ENCODE measurements at places on chromosomes 16 and 17.

- DNase-seq: no peak
These were observed 80.8 kb upstream of the CRHR1 start for GRCh38 chr17:45703348-45703747.

- no peak for DNase-seq
These were observed 38.0 kb downstream of the CUEDC1 start for GRCh38 chr17:57916925-57917858.

GRCh38 chr17:76738468-76738850 lies 540 bp downstream of the MFSD11 start:
- DNase-seq: no peak

GRCh38 chr16:10202649-10203048 lies 20.4 kb upstream of the GRIN2A start:
- no peak for DNase-seq

DNA sequence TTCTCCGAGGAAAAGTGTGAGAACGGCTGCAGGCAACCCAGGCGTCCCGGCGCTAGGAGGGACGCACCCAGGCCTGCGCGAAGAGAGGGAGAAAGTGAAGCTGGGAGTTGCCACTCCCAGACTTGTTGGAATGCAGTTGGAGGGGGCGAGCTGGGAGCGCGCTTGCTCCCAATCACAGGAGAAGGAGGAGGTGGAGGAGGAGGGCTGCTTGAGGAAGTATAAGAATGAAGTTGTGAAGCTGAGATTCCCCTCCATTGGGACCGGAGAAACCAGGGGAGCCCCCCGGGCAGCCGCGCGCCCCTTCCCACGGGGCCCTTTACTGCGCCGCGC lies at the start of gene ERBB2:
ERBB2 (plus strand) TSS at position 247 of the 330 bp plus-strand sequence. CDS start 175 bp downstream, outside the sequence.
- peak; percentile 75 for DNase-seq

- DNase-seq: no peak
These were observed 108.1 kb downstream of the HS3ST4 start for GRCh38 chr16:25799816-25800215.

DNA sequence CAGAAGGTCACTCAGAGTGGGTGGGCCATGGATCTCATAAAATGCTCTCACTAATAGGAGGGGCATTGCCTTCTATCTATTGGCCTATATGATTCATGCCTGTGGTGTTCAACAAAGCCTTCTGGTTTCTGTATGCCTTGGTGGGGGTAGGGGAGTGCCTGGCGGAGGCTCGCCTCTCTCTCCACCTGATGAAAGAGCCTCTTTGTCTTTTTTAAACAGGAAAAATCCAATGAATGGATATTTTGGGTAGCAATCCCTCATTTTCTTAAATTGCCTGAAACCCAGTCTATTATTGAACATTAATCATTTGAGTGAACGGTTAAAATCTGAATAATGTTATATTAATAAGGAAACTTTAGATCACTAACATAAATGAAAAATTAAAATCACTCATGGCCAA lies 90.6 kb downstream of the TOX3 start:
- no peak for DNase-seq

DNA sequence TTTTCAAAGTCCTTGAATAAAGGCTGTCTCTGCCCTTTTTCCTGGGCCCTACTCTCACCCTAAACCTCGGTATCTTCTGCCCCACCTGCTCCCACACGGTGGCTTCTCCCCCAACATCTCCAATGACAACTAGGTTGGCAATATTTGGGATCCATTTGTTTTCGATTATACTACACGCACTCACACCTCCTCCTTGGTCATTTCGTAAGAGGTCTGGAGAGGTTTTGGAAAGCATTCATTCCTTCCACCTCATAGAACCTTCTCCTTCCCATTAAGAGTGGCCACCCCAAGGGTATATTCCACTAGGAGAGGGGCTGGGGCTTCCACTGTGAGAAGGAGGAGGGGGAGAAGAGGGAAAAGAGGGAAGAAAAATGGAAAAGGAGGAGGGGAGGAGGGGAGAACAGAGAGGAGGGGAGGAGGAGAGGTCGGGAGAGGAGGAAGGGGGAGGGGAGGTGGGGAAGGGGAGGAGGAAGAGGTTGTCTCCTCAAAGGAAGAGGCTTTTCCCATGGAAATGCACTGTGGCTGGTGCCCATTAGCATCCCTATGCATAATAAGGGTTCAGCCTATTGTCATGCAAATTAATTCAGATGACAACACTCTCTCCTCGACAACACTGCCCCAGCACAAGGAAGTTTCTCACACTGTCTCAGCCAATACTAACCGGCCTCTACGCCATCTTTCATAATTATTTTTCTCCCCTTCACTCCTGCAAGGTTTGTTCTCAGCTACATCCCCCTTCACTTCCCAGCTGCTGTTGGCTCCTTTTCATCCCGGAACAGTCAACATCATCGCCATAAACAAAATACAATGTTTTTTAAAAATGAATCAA lies 30.0 kb downstream of the SOX9 start:
- no peak for DNase-seq

DNA sequence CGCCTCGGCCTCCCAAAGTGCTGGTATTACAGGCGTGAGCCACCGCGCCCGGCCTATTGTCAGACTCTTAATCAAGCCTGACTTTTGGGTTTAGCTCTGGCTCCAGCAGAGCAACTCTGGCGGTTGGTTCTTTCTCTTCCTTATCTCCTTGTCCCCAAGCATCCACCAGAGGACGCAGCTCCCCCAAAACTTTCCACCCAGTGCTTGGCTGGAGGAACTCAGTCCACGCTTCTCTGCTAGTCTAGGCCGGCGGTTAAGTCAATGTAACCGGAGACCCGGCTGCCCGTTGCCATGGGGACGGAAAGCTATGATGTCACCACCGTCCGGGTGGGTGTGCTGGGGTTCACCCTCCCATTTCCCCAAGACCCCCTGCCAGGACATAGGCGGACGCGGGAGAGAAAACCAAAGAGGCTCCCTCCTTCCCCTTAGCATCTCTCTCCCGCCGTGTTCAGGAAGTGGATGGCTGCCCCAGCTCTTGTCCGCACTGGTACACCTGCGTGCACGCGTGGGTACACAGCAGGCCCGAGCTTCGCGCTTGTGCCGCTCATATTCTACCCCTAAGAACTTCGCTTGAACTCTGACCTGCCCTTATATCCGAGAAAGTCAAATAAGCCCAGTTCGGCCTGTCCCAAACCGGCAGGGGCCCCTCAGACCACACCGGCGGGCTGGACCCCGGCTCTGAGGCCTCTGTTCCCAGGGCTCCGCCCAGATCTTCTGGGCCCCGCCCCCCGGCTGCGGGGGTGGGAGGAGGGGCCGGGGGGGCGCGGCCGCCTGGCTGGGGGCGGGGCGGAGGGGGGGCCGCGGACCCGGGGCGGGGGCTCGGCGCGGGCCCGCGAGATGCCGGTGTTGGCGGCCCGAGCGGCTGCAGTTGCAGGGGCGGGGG lies at the start of gene RND2:
RND2 (plus strand) TSS at position 825 of the 883 bp plus-strand sequence. CDS start 117 bp downstream, outside the sequence.
- peak; percentile 93 for DNase-seq

- DNase-seq: no peak
These were observed 6.0 kb upstream of the CCL2 start for GRCh38 chr17:34249061-34249460.

GRCh38 chr16:88510091-88510994 lies 57.3 kb downstream of the ZFPM1 start:
- DNase-seq: no peak

DNA sequence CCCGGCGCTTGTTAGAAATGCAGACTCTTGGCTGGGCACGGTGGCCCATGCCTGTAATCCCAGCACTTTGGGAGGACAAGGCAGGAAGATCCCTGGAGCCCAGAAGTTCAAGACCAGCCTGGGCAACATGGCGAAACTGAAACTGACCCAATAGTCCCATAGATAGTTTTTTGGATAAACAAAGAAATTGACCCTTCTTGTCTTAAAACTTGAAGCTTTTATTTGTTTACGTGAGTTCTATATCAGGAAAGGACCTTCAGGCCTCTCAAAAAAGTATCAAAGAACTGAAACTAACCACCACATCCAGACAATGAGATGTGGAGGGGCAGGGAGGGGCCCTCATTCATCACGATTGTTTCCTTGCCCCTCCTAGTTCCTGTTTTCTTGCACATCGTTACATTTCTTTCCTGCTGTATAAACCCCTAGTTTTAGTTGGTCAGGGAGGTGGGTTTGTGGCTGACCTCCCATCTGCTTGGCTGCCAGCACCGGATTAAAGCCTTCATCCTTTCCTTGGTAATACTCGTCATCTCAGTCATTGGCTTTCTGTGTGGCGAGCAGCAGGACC lies 29.9 kb upstream of the PRM1 start:
- DNase-seq: no peak

DNA sequence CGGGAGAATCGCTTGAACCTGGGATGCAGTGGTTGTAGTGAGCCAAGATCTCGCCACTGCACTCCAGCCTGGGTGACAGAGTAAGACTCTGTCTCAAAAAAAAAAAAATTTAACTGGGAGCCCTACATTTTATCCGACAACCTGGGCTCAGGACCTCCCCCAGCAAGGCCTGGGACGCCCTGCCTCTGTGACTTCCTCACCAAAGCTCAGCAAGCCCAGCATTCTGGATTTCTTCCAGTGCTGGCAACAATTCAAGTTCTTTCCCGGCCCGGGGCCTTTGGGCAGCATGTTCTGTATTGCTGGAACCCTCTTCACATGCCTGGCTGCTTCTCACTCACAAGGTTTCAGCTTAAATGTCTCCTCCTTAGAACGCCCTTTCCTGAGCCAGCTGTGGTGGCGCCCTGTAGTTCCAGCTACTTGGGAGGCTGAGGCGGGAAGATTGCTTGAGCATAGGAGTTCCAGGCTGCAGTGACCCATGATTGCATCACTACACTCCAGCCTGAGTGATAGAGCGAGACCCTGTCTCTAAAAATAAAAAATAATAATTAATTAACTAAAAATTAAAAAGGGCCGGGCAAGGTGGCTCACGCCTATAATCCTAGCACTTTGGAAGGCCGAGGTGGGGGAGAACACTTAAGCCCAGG lies 15.9 kb upstream of the MEIOB start:
- no peak for DNase-seq

DNA sequence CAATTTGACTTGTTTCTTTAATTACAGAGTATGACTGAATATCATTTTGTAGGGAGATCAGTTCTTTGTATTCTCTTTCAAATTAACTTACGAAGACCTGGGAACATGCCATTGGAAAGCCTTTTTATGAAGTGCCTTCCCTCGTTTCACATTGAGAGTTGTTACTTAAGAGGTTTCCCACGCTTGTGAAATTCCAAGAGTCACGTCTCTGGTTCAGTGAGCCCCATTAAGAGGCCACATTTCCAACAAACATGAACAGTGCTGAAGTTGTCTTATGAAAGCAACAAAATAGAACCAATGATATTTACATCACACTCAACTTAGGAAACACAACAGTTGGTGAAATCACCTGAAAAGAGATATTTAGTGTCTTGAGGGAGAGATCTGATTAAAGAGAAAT lies 334.1 kb downstream of the TOX3 start:
- no peak for DNase-seq

DNA sequence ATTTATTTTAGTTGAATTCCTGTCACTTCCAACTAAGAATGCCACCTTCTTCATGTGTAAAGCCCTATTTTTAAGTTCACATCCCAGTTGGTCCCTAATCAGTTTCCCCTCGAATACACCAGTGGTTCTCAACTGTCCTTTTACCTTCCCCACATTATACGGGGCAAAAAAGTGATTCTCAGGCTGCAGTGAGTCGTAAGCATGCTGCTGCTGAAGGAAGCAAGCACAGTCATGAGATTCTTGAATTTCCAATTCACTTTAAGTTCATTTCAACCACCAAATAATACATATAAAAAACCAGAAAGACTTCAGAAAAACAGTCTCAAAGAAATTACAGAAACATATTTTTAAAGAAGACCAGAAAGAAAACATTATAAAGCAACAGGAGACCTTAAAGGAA lies 47.9 kb downstream of the UBE2G1 start:
- DNase-seq: no peak

GRCh38 chr17:74329378-74329777 lies 3.4 kb downstream of the KIF19 start:
- no peak for DNase-seq
